ENCODE measurements at places on chromosomes 5 and 9.
A peak's percentile ranks its signal among the peaks of the same experiment; 100 is the strongest.

GRCh38 chr5:24235946-24236345, 408.8 kb downstream of the CDH10 start:
- no peak for DNase-seq

DNA sequence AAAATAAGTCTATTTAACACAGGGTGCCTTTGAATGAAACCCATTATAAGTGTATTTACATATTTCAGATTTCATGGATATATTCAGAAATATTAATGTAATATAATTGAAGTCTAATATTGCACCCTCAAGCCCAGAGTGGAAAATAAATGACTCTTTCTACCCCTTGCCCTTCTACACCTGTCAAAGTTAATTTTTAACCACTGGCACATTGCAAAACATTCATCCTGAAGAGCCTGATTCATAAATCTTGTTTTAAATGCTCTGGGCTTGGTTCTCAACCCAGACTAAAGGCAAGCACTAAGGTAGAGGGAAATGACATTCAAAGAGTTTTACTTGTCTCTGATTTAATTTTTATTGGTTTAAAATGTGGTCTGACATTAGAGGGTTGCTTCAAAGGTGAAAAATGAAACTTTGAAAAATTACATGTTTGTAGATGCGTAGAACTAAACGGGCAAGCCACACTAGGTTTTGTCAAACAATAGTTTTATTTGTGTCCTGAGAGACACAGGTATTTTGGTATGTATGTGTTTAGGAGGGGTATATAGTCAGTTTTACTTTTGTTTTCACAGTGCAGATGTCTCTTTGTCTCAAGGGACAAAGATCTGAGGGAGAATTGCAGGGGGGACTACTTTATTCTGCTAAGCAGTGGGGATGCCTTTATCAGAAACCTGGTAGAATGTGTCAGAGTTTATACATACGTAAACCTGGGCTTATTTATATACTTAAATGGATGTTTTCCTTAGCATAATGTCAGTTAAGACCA, 69.7 kb downstream of the PIK3R1 start:
- DNase-seq: no peak

- no peak for DNase-seq
Measured at GRCh38 chr9:82781921-82782392, 281.0 kb downstream of the RASEF start.

- peak; percentile 54 for DNase-seq
Measured at GRCh38 chr9:130770679-130771442, 64.2 kb upstream of the ABL1 start.

- DNase-seq: no peak
Measured at GRCh38 chr9:101957705-101958104, 219.3 kb upstream of the GRIN3A start.

- no peak for DNase-seq
Measured at GRCh38 chr5:13809921-13810320, 134.6 kb downstream of the DNAH5 start.

GRCh38 chr5:165232509-165233028, 1727.2 kb downstream of the MAT2B start:
- no peak for DNase-seq

GRCh38 chr5:146785065-146785464, 93.5 kb downstream of the PPP2R2B start:
- no peak for DNase-seq

DNA sequence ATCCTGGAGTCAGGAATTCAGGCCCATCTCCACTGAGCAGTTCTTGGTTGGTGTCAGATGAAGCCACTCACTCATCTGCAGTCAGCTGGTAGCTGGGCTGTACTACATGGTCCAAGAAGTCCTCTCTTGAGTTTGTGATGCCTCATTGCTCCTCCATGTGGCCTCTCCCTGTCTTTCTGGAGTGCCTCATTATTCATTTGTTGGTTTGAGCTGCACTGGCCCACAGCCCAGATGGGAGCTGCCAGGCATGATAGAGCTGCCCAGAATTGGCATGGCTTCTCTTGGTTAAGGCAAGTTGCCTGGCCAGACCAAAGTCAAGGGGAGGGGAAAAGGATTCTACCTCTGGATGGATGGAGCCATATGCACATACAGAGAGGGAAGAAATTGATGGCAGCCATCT, 8.0 kb downstream of the PTCD2 start:
- no peak for DNase-seq

GRCh38 chr5:35016174-35017051, 31.3 kb downstream of the AGXT2 start:
- peak; percentile 15 for DNase-seq

GRCh38 chr5:135234242-135234641, 164.8 kb downstream of the MACROH2A1 start:
- DNase-seq: no peak

GRCh38 chr9:87290241-87291052, 207.2 kb upstream of the DAPK1 start:
- DNase-seq: no peak

- DNase-seq: no peak
Measured at GRCh38 chr9:108093773-108094675, 604.5 kb upstream of the KLF4 start.

DNA sequence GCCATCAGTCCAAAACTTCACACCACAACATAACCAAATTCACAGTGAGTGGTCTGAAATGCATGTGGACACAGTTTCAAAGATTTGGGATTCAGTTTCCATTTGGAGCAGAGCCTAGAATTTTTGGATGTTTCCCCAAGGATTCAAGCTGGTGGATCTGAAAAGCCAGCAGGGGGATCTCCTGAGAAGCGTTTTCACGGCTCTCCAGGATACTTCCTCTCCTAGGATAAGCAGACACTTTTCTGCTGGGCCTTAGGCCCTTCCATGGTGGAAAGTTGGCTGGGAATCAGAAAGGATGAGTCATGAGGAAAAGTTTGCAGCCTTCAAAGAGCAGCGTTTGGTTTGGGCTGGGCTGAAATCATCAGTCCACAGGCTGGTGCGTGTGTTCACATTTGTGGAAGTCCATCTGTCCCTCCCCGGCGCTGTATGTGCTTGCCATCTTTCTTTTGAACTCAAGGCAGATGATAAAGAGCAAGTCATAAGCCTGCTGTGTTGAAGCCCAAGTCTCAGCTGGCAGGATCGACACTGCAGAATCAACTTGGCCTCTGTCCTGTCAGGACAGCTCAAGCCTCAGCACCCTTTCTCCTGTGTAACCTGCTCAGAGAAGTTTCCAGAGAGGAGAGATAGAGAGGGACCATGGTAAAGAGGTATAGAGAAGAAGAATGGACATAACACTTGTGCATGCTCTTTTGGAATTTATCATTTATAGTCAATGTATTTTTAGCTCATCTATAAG, 152.6 kb upstream of the MSX2 start:
- DNase-seq: no peak

DNA sequence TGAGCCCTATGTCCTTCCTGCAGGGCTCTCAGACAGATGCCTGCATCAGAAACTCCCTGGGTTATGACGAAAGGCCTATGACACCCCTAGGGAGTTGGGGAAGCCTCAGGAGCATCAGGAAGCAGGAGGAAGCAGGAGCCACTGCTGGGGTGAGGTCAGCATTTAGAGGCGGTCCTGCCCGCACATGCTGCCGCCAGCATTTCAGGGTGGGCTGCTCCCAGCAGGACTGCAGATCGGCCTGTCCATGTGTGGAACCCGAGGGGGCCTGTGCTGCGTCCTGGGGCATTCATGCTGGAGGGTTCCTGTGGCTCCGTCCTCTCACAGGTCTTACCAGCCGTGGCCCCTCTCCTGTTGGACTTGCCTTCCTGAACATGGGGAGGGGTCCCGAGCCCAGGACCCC, 6.9 kb downstream of the NKD2 start:
- no peak for DNase-seq

DNA sequence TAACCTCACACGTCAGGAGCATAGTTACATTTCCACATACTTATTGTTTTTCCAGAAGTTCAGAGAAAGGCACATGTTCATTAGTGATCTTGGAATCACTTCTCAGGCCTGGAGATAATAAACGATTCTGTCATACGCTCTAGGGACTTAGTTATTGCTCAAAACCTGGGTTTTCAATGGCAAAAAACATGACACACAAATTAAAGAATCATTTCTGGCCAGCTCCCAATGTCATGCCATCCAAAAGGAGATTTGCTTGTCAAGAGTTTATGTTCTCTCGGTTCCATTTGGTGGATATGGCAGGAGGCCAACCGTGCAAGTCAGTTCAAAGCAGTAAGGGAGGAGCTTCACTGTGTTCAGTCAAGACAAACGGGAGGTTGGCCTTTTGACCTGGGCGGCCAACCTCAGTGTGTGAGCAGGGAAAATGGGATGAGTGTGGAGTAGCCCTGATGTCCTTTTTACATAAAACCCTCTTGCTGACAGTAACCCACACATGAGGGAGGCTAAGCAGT, 123.4 kb downstream of the NXNL2 start:
- DNase-seq: no peak

DNA sequence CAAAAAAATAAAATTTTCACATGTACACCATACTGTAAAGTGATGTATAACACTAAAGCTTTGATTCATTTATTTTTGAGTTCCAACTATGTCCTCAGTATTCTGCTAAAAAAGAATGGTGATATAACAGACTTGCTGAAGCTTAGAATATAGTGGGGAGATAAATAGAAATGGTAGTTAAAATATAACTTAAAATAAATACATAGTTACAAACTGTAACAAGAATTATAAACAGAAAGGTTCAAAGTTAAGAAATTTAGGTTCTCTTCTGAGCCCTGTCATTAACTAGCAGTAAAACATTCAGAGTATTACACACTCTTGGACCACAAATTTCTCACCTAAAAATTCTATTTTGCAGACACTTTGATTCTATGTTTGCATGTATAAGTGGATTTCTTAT, 392.1 kb downstream of the ANXA1 start:
- no peak for DNase-seq

DNA sequence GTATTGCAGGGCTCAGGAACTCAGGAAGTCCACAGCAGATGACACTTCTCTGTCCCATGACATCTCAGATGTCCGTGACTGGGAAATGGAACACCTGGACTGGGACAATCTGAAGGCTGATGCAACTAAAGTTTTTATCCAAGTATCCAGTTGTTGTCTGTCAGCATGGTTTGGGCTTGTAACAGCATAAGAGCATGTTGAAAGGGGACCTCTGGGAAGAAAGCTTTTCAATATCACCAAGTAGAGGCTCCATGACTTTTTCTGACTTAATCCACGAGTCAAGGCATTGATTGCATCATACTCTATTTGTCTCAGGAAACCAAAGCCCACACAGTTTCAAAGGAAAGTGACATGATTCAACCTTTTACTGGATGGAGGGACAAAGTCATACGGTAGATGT, 807.7 kb downstream of the MTRR start:
- DNase-seq: no peak

DNA sequence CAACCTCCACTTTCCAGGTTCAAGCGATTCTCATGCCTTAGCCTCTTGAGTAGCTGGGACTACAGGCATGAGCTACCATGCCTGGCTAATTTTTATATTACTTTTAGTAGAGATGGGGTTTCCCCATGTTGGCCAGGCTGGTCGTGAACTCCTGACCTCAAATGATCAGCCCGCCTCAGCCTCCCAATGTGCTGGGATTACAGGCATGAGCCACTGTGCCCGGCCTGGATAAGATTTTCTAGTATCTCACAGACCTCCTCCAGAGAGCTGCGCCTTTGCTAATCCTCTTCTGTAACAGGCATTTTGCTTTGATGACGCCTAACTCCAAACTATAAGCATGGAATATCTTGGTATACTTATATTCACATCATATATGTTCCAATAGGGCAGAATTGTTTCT, 99.4 kb downstream of the FSTL4 start:
- no peak for DNase-seq

GRCh38 chr5:102996011-102996575, 123.8 kb downstream of the GIN1 start:
- no peak for DNase-seq

GRCh38 chr9:107210775-107211174, 72.3 kb upstream of the RAD23B start:
- DNase-seq: no peak

DNA sequence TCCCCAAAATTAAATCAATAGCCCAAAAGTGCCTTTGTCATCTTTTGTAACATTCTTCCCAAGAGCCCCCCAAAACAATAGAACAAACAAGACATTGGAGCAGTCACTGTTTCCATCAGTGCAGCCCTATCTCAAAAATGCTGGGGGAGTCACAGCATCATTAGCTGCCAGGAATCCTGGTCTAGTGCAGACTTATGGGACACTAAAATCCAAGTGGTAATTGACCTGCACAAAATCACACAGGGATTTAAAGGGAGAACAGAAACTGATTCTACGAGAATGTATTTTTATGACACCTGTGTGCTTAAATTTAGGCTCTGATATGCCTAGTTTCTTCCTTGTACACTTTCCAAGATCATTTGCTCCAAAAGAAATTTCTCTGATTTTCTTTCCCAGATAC, 172.9 kb downstream of the GLIS3 start:
- DNase-seq: no peak

DNA sequence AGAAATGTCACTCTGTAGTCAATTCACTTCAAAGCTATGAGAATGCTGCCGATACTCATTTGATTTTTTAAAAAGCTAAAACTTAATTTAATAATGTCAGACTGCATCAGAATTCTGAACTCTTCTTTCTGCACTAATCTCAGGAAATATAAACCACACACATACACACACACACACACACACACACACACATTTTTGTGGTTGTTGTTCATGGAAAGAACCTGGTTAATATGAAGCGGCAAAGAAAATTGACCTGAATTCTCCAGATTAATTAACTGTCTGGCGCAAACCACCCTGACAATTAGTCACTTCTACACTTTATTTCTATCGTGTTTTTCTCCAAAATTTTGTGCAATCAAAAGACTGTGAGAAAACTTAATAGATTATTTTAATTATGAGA, 740.5 kb downstream of the TLE1 start:
- DNase-seq: no peak

DNA sequence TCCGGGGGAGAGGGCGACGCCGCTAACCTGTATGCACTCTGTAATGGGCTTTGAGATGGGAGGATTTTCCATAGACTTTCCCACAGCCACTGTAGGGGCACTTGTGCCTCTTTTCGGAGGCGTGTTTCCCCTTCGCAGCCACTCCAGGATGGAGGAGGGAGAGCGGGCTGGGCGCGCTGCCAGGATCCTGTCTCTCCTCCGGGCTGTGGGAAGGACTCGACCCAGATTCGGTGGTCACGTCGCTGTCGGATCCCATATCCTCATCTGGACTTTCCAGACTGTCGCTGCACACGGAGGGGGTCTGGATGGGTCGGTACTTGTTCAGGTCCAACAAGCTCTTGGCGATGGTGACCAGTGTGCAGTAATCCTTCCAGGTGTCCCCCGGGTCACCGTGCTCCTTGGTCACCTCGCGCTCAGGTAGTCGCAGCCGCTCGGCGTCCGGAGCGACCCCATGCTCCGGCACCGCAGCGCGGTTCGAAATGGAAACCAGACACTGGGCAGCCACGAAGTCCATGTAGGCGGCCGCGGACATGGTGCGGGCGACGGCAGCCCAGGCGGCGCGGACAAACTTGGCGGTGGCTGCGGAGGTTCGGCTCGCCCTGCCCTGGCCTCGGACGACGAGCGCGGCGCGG, 1.5 kb downstream of the KLF9 start:
- DNase-seq: no peak

GRCh38 chr9:135225619-135226228, 138.3 kb downstream of the OLFM1 start:
- DNase-seq: no peak

GRCh38 chr9:34793428-34793827, 83.5 kb upstream of the CCL21 start:
- peak; percentile 1 for DNase-seq

GRCh38 chr9:38254756-38255155, 137.7 kb upstream of the ALDH1B1 start:
- no peak for DNase-seq

GRCh38 chr9:114480746-114481435, 24.4 kb downstream of the WHRN start:
- DNase-seq: no peak

GRCh38 chr5:62933261-62933660, 354.6 kb downstream of the LRRC70 start:
- DNase-seq: no peak

GRCh38 chr9:102518324-102518723, 476.8 kb upstream of the CYLC2 start:
- DNase-seq: no peak

All from activated CD4-positive, alpha-beta T cell treated with anti-CD3 and anti-CD28 coated beads, Interleukin-10, Interleukin-2, amounts not matched to agents 100 ng/mL and 50 ng/mL, durations not matched to agents 16 hours and 8 hours (primary cell).